Muscle of arm (tissue), 14 donors: ENCODE measurements at places on chromosomes 11 and 22.

DNA sequence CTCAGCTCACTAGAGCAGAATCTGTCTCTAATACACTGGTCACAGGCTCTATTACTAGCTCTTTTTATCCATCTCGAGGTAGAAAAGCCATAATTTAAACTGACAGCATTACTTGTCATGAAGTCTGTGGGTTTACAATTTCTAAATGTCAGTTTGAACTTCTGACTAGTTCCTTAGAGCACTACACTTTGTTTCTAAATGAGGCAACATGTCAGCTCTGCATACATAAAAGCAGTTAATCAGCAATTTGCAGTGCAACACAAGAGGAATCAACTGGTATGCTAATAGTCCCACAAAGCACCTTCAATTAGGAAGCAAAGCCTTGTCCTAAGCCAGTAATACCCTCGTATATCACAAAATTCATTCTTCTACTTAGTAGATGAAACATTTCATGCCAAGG, 321.3 kb downstream of the TTC28 start:
- DNase-seq = no peak

DNA sequence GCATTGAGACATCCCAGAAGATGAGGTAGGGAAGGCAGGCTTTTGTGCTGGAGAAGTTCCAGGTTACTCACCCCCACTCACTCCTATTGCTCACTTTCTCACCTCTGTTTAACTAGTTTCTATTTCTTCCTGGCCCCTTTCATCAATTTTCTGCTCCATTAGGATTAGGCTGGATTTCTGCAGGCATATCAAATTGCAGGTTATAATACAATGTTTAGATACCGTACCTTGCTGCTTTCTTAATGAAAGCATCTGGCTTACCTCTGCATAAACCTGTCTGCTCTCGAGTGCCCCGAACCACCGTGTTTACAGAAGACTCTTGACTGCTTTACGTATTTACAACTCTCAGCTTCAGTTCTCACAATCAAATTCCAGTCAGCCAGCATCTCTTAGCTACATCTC, 173.7 kb downstream of the ADAMTS15 start:
- DNase-seq = no peak

GRCh38 chr11:120740380-120740779, 228.8 kb downstream of the GRIK4 start:
- DNase-seq = no peak

- DNase-seq = no peak
Observed at GRCh38 chr22:23089633-23090456, 19.5 kb downstream of the GNAZ start.

GRCh38 chr11:95676308-95676707, 113.3 kb downstream of the FAM76B start:
- no peak for DNase-seq
